ENCODE measurements at places on chromosomes 5 and 9. TPM values are rescaled to one million over a fixed set of nuclear protein-coding genes. Genes with fewer than 3 reads are reported as not detected.

The IFNE gene
- 12.4 TPM for total RNA-seq

DNA sequence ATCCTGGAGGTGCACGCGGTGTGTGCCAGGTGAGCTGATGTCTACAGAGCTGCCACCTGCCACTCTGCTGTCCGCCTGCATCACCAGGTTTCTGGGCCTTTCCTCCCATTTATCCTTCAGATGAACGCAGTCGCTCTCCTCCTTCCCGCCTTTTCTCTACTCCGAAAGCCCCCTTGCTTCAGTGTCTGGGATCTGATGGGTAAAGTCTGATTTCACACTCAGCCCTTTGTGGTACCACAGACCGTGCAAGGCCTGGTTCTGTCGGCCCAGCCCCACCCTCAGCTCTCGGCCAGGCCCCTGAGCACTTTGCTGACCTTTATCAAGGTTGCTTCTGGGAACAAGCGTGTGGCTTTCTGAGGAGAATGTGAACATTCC, 32.5 kb downstream of the GLT6D1 start:
- DNase-seq = no peak

The PCDHGA8 gene
- 0.51 TPM for total RNA-seq

The HTR1A gene
- not detected for total RNA-seq

- DNase-seq = no peak
Observed at GRCh38 chr5:122736086-122736845, 38.6 kb upstream of the SNX2 start.

DNA sequence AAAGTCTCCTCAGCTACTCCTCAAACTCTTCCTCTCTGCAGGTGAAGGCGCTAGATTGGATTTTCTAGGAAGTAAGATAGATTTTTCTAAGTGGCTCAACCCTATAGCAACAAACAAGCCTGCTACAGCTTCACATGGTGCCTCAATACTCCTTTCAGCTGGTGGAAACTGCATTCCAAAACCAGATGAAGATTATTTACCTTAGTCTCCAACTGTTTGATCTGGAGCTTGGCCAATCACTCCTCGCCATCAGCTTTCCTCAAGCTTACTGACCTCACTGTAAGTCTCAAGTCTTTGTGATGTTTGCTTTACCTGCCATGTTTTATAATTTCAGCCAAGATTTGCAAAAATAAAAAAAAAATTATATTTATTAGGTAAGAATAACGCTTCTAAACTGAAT, 622.4 kb downstream of the CHSY3 start:
- peak; percentile 71 for DNase-seq

DNA sequence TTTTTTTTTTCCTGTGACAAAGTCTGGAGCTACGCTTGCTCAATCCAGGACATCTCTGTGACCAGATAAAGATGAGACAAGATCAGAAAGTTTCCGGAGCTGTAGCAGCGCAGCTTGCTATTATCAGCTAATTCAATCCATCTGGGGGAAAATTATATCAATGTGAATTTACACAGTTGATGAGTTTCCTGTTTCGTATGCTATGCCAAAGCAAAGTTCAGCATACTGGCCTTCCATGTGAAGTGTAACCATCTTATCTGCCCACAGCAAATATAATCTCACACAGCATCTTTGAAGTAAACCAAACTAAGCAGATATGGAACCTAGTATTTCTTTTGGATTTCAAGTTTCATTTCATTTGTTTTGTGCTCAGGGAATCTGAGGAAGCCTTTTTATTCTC, 1767.7 kb downstream of the EFNA5 start:
- no peak for DNase-seq

DNA sequence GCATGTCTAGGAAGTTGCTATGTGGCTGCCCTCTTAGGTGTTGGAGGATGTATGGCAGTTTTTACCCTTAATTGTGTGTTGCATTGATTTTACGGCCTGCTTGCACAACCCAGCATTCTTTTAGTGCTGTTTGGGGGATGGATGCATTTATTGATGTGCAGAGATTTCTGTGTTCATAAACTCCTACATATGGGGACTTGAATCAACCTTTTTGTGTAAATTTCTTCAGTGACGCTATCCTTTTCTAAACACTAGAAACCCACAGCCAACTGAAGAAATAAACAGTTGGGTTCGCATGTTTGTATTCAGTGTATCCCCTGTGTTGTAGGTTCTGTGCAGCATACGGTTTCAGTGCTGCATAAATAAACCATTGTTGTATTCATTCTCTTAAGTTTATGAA, 263.7 kb downstream of the RASEF start:
- no peak for DNase-seq

- DNase-seq = no peak
Observed at GRCh38 chr5:141840280-141840812, 37.9 kb downstream of the PCDH1 start.

The MZB1 gene
- total RNA-seq = 0.13 TPM

DNA sequence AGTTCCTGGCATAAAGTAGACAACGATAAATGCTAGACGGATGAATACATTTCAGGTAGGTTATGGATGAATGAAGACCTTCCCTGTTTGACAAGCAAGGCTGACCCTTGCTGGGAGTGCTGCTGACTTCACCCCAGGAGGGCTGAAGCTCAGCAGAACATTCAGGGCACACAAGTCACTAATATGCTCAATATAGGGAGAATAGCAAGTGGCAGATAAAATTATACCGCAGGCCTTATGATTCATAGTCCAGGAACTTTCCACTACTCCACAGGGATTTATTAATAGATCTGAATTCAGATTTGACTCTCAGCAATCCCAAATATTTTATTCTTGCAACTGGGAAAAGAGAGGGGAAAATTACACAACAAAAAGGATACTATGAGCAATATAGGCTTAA, 38.2 kb upstream of the GRAMD2B start:
- peak; percentile 81 for DNase-seq

The C9orf153 gene
- 0.26 TPM for total RNA-seq

- DNase-seq = no peak
Observed at GRCh38 chr9:78725503-78725902, 428.6 kb downstream of the PSAT1 start.

DNA sequence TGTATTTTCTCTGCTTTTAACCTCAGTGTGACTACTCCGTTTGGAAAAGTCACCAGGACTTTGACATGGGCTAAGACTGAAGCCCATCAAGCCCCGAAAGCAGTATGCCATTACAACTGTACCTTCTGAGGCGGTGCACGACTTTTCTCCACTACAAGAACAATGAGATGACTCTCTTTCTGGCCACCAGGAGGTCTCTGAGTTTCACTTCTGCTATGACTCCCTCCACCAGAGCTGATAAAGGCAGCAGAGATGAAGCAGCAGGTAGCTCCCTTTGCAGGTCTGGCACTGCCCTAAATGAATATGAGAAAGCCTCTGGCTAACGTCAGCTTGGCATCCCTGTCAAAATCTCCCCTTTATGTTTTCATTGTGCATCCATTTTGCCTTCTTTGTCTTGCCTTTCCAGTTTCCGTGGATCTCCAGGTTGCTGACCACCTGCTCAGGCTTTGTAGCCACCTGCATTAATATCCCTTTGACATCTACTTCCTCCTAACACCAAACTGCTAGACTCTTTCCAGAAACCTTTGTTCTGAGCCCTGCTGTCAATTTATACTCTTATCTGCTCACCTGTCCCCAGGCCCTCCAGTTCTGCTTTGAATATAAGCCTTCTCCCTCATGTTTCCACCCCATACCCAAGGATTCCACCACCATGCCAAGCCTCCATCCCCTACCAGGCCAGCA, 221.7 kb downstream of the ZNF608 start:
- DNase-seq = no peak

- DNase-seq = peak; percentile 18
Observed at GRCh38 chr5:108259306-108259705, 122.6 kb downstream of the FBXL17 start.

DNA sequence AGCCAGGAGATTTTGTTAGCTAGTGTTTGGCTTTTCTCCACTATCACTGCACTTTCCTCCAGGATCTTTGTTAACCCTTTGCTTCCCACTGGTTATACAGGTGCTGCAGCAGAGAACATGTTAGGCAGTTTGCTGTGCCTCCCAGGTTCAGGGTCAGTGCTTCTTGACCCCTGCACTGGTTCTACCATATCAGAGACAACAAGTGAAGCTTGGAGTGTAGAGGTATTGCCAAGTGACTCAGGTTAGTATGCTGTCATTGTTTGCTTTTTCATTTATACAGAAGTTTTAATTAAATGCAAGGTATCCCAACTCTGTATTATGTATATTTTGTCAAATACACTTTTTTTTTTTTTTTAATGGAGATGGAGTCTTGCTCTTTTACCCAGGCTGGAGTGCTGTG, 68.4 kb downstream of the GAPVD1 start:
- DNase-seq = peak; percentile 68

DNA sequence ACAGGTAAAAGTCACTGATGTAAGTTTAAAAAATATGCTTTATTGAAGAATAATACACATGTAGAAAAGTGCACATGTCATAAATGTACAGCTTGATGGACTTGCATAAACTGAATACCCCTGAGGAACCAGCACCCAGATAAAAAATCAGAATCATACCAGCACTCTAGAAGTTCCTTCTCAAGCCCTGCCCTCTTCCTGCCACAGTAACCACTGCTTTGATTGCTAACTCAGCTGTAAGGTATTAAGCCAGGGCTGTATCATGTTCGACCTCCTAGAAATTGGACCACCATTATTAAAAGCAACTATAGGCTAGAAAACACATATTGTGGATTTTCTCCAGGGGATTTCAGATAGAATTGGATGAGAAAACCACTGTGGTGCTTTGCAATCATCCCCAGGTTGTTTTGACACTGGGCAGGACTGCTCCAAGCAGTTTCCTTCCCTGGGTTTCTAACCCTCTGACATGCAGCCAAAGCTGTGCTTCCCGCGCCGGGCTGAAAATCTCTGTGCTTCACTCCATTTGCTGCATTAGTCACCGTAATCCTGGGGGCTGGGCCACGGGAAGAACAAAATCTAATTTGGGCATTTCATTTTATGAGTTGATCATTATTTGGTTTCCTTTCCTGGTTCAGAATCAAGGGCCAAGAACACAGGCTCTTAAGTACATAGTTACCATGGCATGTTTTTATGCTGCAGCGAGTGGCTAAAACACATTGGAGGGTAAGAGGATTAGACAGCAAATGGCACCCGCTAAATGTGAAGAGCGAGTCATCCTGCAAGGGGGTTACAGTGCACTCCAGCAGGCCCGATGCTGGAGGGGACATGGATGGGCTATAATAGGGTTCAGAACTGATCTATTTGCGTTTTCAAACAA, 139.4 kb upstream of the IL12B start:
- no peak for DNase-seq

The IL9 gene
- total RNA-seq = not detected

The TAS2R1 gene
- not detected for total RNA-seq
